HTR-8/SVneo (cell line): ENCODE measurements at places on chromosomes 13 and 19.

DNA sequence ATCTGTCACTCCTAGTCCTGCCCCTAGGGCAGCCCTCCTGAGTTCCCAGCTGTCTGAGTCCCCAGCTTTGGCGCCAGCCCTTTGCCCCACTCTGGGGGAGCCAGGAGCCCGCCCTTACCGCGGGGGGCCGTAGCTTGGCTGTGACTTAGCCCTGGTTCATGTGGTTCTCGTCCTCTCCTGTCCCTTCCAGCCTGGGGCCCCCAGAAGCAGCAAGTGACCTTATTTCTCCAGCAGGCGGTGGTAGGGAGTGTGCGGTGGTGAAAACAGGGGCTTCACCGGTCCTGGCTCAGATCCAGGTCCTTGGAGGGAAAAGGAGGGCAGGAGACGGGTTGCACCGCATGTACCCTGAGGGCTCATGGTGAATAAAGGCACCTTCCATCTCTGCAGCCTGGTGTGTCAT is 7.9 kb downstream of the GIPC3 start:
- no peak for DNase-seq

GRCh38 chr13:62088165-62088564 is 672.5 kb upstream of the PCDH20 start:
- no peak for DNase-seq

GRCh38 chr19:3480383-3481091 is at the start of gene SMIM24:
Gene SMIM24 (minus strand): TSS chr19:3480525. CDS start chr19:3480463, 62 bp downstream.
- DNase-seq, result no peak

DNA sequence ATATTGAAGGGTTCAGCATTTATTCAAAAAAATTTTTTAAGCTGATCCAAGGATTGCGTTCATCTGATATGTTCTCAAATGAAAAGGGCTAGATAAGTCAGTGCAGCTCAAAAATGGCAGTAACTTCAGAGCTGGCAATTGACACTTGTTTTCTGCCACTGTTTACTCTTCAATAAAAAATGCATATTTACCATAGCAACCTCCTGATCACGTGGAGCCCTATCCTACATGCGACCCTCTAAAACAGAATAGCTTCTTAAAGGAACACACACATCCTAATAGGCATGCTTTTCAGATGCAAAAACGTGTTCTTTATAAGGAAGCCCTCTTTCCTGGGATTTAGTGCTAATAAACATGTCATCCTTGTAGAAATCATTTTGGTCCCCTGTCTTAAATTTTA is 150.2 kb downstream of the ZNF536 start:
- DNase-seq, result no peak

DNA sequence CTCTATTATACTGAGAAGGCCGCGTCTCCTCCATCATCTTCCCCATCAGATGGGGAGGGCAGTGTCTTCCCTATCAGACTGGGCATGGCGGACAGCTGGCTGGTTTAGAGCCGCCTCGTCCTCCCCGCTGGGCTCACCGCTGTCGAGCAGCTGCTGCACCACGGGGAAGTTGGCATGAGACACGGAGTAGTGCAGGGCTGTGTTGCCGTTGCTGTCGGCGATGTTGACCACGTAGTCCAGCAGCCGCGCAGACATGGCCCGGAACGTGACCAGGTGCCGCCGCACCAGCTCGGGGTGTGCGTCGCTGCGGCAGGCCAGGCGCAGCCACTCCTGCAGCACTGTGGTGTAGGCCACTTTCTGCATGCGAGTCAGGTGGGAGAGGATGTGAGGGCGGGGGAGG is 18.8 kb upstream of the SPC24 start:
- DNase-seq, result no peak

DNA sequence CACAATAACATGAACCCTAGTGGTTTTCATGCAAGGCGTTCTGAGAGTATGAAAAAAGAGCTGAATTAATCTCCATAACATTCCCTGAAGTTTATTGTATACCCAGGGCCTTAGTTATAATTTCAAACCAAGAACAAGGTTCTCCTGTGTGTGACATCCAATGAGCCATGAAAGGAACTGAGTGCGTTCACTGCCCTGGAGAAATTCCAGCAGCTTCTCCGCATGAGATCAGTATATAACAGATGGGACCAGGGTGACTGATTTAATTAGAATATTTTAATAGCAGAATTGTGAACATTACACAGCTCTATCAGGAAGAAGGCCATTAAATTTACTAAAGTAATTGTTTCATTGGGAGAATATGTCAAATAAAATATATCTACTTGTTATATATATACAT is 1190.5 kb upstream of the SLC10A2 start:
- no peak for DNase-seq

DNA sequence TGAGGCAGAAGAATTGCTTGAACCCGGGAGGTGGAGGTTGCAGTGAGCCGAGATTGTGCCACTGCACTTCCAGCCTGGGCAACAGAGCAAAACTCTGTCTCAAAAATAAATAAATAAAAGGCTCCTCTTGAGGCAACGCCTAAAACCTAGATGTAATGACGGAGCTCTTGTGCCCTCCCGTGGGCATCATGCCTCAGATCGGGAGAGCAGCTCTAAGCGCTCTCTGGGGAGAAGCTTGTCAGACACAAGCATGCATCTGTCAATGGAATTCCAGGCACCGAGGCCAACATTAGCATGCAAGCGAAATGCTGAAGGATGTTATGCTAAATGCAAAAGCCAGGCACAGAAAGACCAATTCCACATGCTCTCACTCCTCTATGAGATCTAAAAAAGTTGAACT is 45.6 kb upstream of the MRI1 start:
- DNase-seq, result peak; percentile 45

GRCh38 chr19:32902448-32902847 is 32.9 kb upstream of the SLC7A9 start:
- no peak for DNase-seq

DNA sequence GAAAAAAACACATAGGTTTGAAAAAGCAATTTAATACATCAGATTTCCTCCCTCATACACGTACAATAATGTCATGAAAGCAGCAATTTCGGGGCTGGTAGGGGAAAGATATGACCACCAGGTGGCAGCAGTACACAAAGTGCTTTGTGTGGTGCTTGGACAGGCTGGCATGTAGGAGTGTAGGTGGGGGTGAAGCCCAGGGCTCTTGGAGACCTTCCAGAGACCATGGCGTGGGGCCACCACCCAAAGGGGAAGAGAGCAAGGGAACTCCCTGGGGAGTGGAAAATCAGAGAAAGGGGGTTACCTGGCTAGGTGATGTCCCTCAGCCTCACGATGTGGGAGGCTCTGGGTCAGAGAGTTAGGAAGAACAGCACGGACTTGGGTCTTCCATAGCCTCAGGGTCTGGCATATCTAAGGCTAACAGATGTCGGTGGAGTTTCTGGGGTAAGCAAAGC is 11.8 kb upstream of the CCNA1 start:
- DNase-seq, result peak; percentile 54

DNA sequence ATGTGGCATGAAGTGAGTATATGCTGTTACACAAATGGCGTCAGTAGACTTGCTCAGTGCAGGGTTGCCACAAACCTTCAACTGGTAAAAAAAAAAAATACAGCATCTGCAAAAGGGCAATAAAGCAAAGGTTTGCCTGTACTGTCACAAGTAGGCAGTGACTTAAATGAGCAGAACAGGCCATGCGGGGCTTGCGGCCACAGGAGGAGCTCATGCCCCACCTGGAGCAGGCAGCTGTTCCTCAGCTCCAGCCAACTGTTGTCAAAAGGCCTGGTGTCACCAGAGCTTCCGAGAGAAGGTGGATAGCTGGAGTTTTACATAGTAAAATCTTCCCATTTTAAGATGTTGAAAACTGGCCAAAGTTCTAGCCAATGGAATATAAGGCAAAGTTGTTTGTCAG is 7.7 kb downstream of the ATP7B start:
- DNase-seq, result no peak

- no peak for DNase-seq
Observed at GRCh38 chr13:27415116-27415515, 9.3 kb upstream of the GTF3A start.

DNA sequence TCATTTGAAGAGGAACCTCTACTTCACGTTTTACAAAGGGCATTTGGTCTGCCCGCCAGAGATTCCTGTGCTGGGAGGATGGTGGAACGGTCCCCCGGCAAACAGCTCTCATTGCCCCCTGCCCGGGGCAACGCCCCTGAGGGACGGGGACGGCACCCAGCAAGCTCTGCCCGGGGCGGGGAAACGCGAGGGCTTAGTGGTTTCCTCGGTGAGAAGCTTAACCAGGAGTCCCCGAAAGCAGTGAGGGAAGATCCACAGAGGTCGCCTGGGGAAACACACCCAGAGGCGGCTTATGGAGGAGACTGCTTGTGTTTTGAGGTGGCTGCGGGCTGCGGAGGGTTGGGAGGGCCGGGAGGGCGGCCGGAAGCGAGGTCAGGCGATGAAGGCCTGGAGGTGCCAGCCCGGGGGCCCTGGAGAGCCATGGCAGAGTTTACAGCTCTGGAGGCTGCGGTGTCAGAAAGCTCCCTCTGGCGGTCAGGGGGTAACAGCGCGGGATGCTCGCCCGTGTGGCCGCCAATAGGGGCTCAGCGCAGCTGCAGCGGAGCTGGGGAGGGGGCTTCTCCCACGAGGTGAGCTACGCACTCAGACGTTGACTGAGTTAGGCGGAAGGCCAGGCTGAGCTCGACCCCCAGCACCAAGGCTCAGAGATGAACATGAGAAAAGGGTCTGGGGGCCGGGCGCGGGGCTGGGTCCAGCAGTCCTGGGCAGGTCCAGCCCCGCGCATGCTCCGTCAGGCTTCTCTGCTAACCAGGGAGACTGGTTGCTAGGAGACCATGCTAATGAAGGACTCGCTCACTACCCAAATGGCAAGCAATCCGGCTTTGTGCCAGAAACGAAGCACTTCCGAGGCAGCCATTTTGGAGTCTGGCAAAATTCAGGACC is 652 bp upstream of the TPGS1 start:
- DNase-seq, result peak; percentile 98

GRCh38 chr19:34226036-34226435 is 28.3 kb upstream of the GARRE1 start:
- DNase-seq, result no peak

- DNase-seq, result no peak
Observed at GRCh38 chr19:12789098-12789903, 2.0 kb upstream of the JUNB start.

GRCh38 chr13:109719962-109720646 is 66.3 kb downstream of the IRS2 start:
- no peak for DNase-seq

- DNase-seq, result no peak
Observed at GRCh38 chr13:25175026-25175425, 2.9 kb upstream of the AMER2 start.

DNA sequence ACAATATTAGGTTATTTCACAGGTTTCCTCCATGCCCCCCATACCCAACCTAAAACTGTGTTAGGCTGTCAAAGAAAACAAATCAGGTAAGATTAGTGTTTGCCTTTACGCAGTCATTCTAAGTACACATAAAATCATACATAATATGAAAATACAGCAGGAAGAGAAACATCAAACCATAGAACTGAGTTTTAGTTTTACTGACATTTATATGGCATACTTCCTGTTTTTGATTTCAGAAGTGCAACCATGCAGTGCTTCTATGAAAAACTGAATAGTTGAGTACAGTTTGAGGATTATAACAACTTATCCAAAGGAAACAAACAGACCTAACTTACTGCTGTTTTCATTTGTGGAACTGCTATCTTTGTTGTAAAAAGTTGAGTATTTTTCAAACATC is 91.3 kb downstream of the KCNRG start:
- no peak for DNase-seq

GRCh38 chr13:101875717-101876393 is 423.4 kb downstream of the ITGBL1 start:
- peak; percentile 2 for DNase-seq

- DNase-seq, result no peak
Observed at GRCh38 chr19:13693889-13694288, 70.4 kb upstream of the MRI1 start.

DNA sequence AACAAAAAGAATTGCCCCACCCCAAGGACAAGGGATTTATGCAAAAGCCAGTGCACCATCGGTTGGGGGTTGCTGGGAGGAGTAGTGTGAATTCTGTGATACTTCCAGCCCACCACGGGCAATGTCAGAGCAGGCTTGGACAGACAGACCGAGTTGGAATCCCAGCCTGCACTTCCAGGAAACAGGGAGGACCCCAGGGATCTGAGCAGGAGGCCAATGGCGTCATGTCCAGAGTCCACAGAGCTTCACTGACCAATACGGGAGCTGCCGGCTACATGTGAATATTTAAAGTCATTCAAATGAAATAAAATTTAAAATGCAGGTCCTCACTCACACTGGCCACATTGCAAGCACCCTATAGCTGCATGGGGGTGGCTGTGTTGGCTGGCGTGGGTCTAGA is 10.9 kb downstream of the ZNRF4 start:
- no peak for DNase-seq
